ENCODE measurements at places on chromosomes 11 and 22. TPM values are rescaled to one million over a fixed set of nuclear protein-coding genes. Genes with fewer than 3 reads are reported as not detected.

Gene SCN2B
- under 0.01 TPM for total RNA-seq

Gene FOLR3
- not detected for total RNA-seq

Gene ART1
- not detected for total RNA-seq

Gene HBE1
- total RNA-seq = not detected

Gene XKR3
- not detected for total RNA-seq

Gene OR5W2
- total RNA-seq = not detected

Gene FAM111B
- total RNA-seq = 9.1 TPM

Gene MS4A4E
- total RNA-seq = not detected

Gene TBX10
- not detected for total RNA-seq

Gene NAA40
- total RNA-seq = 22.9 TPM

Gene CHST1
- 90.7 TPM for total RNA-seq

Gene ZBED4
- total RNA-seq = 22.9 TPM

Gene RAG2
- not detected for total RNA-seq

Gene ATM
- 51.0 TPM for total RNA-seq
